ENCODE measurements at places on chromosomes 5 and 9.

GRCh38 chr9:77457916-77458592, 190.1 kb downstream of the GNA14 start:
- peak; percentile 58 for DNase-seq

GRCh38 chr9:5089737-5090136, 95.7 kb downstream of the INSL6 start:
- DNase-seq, result no peak

DNA sequence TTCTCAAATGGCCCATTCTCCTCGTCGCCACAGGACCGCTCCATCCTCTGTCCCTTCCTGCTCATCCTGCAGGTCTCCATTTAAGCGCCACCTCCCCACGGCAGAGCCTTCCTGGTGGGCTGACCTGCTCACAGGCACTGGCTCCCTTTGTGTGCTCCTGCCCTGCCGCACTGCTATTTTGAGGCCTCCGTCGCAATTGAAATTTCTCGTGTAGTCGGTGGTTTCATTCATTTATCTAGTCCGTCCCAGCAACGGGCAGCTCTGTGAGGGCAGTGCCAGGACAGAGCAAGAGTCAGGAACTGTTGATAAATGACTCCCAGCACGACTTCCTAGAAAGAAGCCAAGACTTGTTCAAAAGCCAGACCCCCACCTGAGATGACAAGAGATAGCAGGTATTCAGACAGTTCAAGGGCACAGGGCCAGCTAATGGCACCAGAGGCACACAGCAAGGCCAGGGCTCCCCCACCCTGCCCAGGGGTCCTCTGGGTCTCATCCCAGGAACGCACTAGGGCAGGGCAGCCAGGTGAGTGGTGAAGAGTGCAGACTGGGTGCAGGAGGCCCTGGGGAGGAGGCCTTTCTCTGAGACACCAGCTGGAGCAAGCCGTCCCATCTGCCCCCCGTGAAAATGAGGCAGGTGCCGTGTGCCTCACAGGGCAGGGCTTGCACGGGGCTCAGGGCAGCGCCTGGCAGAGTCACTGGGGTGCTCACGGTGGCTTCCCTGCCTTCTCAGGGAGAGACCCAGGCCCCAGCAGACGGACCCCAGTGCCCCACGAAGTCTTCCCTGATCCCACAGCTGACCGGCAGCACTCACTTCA, 36.9 kb downstream of the FAM78A start:
- no peak for DNase-seq

DNA sequence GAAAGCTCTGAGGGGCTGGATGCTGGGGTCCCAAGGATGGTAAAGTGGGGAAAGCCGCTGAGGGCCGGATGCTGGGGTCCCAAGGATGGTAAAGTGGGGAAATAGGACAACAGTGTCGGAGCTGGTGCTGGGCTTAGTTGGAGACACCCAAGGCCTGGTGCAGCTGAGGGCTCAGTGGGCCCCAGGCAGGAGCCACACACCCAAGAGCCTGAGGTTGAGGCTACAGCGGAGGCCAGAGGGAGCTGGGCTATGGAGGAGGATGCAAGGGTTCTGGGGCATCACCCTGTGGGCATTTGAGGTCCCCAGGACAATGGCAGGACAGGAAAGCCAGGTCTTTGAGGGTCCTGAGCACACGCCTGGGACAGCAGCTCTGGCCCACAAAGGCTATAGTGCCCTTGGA, 19.1 kb upstream of the SLC9A3 start:
- DNase-seq, result no peak

DNA sequence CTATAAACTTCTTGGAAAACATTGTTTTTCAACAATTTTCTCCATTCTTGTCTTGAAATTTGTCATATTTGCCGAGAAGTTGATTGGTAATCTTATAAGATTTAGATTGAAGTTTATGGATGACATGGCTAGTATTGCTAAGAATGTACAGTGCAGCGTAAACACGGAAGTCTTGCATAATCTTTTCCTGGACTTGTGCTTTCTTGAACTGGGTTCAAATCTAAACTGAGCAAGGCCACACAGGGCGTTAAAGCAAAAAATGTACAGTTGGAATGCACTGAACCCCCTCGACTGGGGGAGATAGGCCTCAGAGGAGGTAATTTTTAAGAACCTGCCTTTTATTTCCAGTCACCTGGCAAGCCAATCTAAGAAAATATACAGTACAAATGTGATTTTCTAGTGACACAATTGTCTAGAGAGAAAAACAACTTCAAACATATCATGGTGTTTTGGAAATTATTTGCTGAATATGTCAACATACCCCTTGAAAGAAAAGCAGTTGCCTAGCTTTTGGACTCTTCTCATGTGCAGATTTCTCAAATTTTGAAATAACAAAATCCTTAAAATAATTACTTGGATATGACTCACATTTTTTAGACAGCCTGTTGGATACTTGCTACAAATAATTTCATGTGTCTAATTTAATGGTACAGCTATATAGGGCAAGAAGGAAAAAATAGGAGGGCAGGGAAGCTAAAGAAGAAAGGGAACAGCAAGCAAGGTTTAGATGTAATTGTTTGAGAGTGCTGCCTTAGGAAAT, 18.5 kb upstream of the GAS1 start:
- no peak for DNase-seq

DNA sequence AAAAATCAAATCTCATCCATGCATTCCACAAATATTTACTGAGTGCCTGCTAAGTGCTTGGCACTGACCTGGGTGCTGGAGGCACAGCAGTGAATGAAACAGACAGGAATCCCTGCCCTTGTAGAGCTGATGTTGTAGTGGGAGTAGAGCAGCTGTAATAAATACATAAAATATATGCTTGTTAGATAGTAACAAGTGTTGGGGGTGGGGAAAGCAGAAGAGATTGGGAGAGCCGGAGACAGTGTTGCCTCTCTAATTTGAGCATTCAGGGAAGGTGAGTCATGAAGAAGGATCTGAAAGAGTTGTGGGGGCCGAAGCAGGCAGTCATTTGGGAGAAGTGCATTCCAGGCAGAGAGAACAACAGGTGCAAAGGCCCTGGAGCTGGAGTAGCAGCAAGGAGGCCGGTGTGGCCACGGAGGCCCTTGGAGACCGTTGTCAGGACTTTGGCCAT, 97.9 kb downstream of the ZNF618 start:
- no peak for DNase-seq

- DNase-seq, result no peak
Measured at GRCh38 chr5:75010838-75011237, 41.5 kb downstream of the GCNT4 start.

DNA sequence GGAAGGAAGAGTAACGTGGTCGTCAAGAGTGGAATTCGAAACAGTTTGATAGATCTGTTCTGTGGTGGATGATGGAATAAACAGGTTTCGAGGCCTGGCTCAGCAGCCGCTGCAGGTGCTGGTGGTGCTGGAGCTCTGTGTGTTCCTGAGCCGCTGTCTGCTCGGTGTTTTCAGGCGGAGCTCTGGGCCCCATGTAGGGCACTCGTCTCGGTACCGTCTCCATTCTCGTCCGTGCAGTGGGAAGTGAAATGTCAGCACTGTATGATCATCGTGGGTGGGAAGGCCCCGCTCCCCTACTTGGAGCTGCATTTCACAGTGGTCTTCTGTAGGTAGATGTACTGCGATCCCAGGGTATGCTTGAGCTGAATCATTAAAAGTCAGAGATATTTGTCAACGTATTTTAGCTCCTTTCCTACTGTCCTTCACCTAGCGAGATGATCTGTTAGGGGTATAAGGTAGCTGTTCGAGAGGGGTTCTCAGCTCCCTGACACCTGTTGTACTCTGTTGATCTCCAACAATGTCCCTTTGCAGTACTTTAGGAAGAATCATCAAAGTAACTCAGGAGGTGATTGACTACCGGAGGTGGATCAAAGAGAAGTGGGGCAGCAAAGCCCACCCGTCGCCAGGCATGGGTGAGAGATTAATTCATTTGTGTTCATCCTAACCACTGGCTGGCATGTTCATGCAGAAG, 35.9 kb downstream of the TENT4A start:
- DNase-seq, result no peak

DNA sequence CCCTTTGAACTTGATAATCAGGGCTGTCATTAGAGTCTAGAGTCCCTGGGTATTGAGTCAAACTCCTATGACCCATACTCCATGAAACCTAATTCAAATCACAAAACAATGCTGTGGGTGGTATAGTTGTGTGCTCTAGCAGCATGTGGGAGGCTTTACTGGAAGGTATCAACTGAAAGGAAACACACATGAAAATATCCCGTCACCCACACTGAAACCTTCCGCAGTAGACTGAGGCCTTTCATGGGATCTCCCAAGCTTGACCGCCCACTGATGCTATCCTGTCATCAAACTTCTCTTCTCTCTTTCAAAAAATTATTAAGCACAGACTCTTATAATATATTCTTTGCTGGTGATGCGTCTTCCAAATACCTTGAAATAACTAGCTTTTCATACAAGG, 569.1 kb upstream of the MEF2C start:
- no peak for DNase-seq
